T-helper 17 cell (primary cell): ENCODE measurements at places on chromosomes 1 and 21. TPM values are rescaled to one million over a fixed set of nuclear protein-coding genes. Genes with fewer than 3 reads are reported as not detected.

- H3K4me1 ChIP-seq: peaks cover 19% of the 10 kb centered on the region
- H3K27ac ChIP-seq: peak overlapping the region; percentile 19
- DNase-seq: no peak
Measured at GRCh38 chr1:193311226-193311948, 125.0 kb upstream of the B3GALT2 start.

- peaks cover 5% of the 10 kb centered on the region for H3K36me3 ChIP-seq
- no peaks in the 10 kb centered on the region for H3K4me1 ChIP-seq
- no peak overlapping the region for H3K27ac ChIP-seq
Measured at GRCh38 chr1:43814401-43814800, 107.1 kb downstream of the ST3GAL3 start.

DNA sequence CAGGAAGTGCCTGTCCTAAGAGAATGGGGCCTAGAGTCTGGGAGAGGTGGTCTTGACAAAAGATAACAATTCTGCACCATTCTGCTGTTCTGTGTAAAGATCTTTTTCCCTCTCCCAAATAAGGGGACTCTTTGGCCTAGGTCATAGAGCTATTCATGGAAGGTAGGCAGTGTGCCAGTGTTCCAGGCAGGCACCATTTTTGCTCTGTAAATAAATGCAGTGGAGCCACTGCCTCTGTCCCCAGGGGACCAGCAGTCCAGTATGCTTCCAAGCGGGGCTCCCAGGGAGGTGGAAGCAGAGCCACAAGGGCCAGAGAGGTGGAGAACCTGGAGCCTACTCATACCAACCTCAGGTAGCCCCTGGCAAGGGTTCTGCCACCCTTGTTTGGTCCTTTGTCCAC is 25.9 kb downstream of the KCNA2 start:
- H3K4me3 ChIP-seq: no peak overlapping the region
- H3K27me3 ChIP-seq: peaks cover 49% of the 10 kb centered on the region
- no peaks in the 10 kb centered on the region for H3K4me1 ChIP-seq

GRCh38 chr1:54965624-54966340 is 14.6 kb upstream of the TMEM61 start:
- peaks cover 29% of the 10 kb centered on the region for H3K27me3 ChIP-seq
- H3K27ac ChIP-seq: no peak overlapping the region
- no peak overlapping the region for H3K4me3 ChIP-seq
- peaks cover 7% of the 10 kb centered on the region for H3K36me3 ChIP-seq
- H3K4me1 ChIP-seq: peaks cover 8% of the 10 kb centered on the region

- H3K4me3 ChIP-seq: peak overlapping the region; percentile 86
- H3K27me3 ChIP-seq: peaks cover 4% of the 10 kb centered on the region
- no peaks in the 10 kb centered on the region for H3K36me3 ChIP-seq
- DNase-seq: no peak
Measured at GRCh38 chr1:200437556-200438203, 27.8 kb upstream of the ZNF281 start.

- DNase-seq: no peak
- H3K4me3 ChIP-seq: peak overlapping the region; percentile 15
- H3K4me1 ChIP-seq: no peaks in the 10 kb centered on the region
- H3K27ac ChIP-seq: no peak overlapping the region
- peaks cover 2% of the 10 kb centered on the region for H3K36me3 ChIP-seq
Measured at GRCh38 chr1:42427240-42427639, 28.6 kb downstream of the ZMYND12 start.

GRCh38 chr1:62355095-62355494 is 35.9 kb upstream of the KANK4 start:
- no peak overlapping the region for H3K27ac ChIP-seq
- H3K4me3 ChIP-seq: no peak overlapping the region
- no peak for DNase-seq
- H3K27me3 ChIP-seq: peaks cover 5% of the 10 kb centered on the region

The FBLIM1 gene
- not detected for total RNA-seq

The C1orf56 gene
- total RNA-seq: 0.52 TPM

The POTED gene
- not detected for total RNA-seq
